ENCODE measurements at places on chromosomes 12 and 14.

GRCh38 chr14:103871596-103872480, 24.5 kb upstream of the PPP1R13B start:
- DNase-seq, result no peak

DNA sequence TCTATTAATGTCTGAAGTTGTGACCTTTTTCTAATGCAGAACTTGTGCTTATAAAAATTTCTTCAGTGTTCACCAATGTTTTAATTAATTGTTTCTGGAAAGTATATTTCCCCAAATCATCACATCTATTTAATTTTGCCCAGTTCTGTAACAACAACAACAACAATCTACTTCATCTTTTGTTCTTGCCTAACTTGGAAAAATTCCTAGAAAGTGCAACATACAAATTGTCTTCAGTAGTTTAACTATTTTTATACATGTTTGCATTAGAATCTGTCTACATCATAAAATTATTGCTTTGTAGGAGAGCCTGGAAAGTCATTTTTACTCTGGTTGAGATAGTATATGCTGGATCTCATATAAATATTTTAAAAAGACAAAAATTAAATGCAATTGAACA, 38.5 kb downstream of the CCER1 start:
- DNase-seq, result no peak

GRCh38 chr12:31491241-31491794, 99.6 kb downstream of the DENND5B start:
- no peak for DNase-seq

DNA sequence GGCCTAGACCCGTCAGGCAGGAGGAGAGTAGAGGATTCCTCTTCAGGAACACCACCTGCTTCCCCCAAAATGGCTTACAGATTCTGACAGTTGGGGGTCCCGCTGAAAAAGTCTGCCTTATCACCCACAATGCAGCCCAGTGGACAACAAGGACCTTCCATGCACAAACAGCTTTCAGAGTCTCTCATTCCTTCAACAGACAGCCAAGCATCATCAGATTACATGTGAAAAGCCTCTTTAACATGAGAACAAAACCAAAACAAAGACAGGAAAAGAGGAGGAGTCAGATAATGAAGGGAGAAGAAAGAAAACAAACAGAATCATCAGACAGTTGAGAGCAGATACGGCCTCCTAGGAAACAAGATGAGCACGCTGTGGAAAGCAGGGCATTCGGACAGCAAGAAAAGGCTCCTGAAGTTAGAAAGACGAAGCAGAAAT, 18.3 kb downstream of the KCTD10 start:
- DNase-seq, result no peak

DNA sequence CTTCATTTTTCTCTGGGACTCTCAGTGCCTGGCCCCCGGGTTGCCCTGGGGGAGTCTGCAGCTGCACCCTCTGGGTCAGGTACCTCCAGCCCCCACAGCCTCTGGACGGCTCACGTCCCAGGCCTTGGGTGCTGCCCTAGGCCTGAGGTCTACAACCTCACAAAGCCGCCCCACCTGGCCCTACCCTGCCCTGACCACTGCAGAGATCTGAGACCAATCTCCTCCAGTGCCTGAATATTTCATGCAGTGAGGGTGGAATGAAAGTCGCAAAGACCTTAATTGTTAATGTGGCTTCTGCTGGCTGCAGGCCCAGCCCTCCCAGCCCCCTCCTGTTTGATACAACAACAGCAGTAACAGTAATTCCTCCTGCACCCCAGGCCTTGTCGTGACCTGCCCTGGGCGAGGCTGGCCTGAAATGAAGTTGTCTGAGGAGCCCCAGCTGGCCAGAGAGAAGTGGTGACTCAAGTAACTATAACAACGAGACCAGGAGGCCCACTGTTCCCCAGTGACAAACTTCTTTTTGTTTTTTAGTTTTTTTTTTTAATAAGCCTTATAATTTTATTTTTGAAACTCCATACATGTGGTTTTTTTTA, 8.8 kb upstream of the CCDC85C start:
- no peak for DNase-seq

- DNase-seq, result no peak
Measured at GRCh38 chr14:55741240-55741639, 161.2 kb downstream of the KTN1 start.

GRCh38 chr14:70685474-70686197, 43.9 kb downstream of the TTC9 start:
- no peak for DNase-seq

DNA sequence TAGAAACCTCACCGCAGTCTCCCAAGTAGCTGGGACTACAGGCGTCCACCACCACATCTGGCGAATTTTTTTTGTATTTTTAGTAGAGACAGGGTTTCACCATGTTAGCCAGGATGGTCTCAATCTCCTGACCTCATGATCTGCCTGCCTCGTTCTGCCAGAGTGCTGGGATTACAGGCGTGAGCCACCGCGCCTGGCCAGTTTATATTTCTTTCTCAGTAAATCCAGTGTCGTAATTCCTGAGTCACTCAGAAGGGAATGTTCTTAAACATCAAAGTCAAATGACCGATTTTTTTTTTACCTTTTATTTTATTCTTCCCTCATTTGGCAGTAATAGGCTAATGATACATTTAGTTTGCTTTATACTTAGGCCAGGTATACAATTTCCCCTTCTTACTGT, 80.5 kb downstream of the FBXO33 start:
- no peak for DNase-seq

- no peak for DNase-seq
Measured at GRCh38 chr12:39116861-39117260, 211.5 kb upstream of the CPNE8 start.

DNA sequence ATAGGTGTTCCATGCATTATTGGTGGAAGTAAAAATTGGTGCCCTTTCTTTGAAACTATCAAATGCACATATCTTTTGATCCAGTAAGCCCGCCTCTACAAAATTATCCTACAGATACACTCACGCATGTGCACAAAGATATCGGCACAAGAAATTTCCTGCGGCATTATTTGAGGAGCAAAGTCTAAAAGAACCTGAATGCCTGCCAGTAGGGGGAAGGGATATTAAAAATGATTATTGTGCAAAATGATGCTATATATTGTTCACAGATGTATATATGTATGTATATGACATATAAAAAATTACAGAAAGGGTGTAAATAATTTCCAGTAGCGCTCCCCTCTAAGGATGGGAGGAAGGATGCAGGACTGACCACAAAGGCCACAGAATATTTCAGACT, 24.7 kb upstream of the ADIPOR2 start:
- no peak for DNase-seq

DNA sequence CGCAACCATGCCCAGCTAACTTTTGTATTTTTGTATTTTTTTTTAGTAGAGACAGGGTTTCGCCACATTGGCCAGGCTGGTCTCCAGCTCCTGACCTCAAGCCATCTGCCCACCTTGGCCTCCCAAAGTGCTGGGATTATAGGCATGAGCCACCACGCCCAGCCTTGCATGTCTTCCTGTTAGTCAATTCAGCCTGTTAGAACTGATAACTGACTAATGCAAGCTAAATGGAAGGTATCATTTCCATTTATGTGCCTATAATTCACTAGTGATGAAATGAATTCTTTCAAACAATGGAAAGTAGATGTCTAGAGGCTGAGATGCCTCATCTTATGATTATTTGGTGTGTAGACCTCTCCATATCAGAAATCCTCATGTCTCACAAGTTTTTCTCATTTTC, 37.3 kb upstream of the DIP2B start:
- DNase-seq, result no peak

DNA sequence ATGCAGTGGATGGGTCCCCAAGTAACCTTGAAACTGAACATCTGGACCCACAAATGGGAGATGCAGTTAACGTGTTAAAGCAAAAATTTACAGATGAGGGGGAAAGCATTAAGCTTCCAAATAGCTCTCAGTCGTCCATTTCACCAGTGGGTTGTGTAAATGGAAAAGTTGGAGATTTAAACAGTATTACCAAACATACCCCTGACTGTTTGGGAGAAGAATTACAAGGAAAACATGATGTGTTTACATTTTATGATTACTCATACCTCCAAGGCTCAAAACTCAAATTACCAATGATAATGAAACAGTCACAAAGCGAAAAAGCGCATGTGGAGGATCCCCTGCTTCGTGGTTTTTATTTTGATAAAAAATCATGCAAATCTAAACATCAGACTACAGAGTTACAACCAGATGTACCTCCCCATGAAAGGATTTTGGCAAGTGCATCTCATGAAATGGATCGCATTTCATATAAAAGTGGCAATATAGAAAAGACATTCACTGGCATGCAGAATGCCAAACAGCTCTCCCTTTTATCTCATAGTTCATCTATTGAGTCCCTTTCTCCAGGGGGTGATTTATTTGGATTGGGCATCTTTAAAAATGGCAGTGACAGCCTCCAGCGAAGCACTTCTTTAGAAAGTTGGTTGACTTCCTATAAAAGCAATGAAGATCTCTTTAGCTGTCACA, 116.6 kb upstream of the NPAS3 start:
- no peak for DNase-seq

- no peak for DNase-seq
Measured at GRCh38 chr14:100679707-100680438, 46.8 kb upstream of the DLK1 start.

DNA sequence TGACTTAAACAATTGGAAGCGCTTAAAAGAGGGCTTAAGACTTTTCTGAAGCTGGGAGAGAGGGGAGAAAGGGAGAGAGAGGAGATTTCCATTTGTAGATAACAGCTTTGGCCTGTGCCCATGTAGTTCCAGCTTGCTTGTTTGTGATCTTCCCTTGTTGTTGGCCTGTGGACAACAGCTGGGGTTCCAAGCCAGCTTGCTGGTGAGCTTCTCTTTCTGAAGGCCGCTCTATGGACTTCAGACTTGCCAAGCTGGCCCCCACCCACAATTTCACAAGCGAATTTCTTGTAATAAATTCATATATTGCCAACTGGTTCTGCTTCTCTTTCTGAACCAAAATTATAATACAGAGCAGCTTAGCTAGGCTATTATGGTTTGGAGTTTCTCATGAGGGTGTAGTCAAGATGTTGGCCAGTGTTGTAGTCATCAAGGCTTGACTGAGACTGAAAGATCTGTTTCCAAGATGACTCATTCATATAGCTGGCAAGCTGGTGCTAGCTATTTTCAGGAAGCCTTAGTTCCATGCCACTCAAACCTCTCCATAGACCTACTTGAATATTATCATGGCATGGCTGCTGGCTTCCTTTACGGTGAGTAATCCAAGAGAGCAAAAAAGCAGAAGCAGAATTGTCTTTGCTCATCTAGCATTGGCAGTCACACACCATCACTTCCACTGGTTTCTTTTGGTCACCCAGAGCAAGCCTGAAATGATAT, 89.4 kb downstream of the ATP23 start:
- DNase-seq, result no peak

GRCh38 chr14:54708161-54708560, 141.2 kb downstream of the SAMD4A start:
- DNase-seq, result no peak

DNA sequence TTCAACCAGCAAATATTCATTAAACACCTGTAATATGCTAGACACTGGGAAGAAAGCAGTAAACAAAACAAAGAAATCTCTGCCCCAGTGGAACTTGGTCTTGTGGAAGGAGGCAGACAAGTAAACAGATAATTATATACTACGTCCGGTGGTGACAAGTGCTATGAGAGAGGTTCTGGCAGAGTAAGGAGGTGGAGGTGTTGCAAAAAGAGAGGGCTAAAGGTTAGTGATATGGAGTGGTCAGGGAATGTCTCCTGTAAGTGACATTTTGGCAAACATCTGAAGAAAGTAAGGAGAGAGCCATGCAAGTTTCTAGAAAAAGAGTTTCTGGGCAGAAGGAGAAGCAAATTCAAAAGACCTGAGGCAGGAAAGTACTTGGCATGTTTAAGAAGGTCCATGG, 73.4 kb downstream of the RIC8B start:
- DNase-seq, result no peak

DNA sequence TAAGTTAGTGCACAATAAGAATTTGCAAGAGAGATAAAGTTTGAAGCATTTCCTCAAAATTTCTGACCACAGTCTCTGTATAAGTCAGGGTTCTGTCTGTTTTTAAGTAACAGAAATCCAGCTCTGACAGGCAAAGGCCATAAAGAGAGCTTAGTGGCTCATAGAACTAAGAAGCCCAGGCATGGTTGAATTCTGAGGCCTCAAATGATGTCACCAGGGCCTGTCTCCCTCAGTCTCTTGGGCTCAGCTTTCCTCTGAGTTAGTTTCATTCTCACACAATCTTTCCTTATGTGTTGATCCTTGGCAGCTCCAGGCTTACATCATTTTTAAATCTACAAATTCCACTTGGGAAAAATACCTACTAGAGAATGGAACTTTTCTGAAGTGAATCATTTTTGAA, 173.4 kb upstream of the ATP2B1 start:
- DNase-seq, result no peak

- DNase-seq, result no peak
Measured at GRCh38 chr12:89299931-89300330, 52.4 kb downstream of the DUSP6 start.

DNA sequence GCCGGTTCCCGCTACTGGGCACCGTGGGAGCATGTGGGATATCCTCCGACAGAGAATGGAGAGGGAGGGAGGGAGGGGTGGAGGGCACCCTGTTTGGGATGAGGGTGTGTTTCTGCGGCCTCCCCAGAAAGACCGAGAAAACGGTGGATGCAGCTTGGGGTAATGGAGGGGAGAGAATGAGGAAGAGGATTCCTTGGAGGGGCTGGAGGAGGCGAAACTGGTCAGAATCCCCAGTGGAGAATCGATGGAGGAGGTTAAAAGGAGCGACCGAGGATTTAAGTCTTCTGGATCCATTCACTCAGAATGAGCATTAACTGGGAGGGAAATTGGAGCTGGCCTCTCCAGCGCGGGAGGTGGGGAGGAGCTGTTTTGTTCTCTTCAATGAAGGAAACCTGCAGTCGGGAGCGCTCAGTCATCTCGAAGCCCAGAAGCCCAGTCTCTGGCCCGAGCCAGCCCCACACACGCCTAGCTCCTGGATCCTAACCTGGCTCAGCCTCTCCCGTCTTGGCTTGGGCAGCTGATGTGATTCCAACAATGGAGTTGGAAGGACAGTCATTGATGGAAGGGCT, 581 bp downstream of the ARG2 start:
- DNase-seq, result no peak

GRCh38 chr12:11815397-11815796, 165.9 kb downstream of the ETV6 start:
- no peak for DNase-seq

DNA sequence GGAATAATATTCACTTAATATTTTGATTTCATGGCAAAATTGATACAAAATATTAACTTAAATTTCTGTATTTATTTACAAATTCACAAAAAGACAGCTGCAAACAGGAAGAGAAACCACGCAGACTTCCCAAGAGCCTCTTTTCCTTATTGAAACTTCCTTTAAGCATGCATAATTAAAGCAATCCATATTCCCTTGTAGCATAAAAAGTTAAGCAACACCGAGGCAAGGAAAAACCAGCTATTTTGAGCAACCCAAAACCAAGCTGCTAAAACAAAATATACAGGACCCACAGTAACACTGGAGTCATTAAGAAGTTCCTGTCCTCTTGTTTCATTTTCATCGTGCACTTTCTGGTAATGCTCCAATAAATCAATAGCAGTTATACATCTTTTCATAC, 58.0 kb downstream of the EEA1 start:
- no peak for DNase-seq
